ENCODE measurements at places on chromosomes 3 and 15.

DNA sequence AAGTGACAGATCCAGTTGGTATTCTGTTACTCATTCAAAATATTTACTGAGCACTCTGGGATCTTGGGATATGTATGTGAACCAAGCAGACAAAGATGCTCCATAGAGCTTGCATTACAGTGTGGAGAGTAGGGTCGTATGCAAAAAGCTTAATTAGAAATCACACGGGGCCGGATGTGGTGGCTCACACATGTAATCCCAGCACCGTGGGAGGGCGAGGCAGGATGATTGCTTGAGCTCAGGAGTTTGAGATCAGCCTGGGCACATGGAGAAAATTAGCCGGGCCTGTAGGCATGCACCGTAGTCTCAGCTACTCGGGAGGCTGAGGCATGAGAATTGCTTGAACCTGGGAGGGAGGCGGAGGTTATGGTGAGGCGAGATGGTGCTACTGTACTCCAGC lies 68.7 kb upstream of the MB21D2 start:
- DNase-seq, result no peak

DNA sequence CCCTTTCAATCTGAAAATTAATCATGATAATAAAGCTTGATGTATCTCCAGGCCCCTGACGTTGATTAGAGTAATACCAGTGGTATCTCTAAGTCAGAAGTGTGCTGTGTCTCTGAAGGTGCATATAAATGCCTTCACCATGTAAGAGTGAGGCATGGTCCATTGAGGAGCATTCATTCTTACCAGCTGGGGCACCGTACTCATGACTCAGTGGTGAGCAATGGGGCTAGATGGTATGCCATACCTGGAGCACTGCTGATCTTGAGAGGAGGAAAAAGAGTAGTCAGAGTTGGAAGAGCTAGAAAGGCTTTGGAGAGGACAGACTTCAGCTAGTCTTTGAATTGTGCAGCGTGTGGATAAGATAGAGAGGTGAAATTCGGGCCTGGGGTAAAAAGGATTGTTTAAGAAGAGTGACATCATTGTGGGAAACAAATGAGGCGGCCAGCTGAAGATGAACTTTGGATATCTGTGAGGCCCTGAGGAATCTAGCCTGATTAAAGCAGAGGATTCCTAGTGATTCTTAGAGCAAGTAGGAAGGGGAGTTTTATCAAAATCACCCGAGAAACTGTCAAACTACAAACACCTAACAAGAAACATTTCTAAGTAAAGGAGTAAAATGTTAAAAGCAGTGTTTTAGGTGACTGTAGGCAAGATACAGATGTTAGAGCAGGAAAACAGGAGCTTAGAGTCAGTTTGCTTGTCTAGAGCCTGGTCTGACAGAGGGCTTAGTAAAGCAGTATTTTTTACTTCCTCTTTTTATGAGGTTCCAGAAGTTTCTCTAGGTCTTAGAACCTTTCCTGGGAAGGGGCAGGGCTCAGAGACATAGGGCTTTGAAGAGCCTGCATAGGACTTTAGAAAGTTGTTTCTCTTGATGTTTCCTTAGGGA lies 13.6 kb downstream of the TMOD3 start:
- DNase-seq, result no peak

DNA sequence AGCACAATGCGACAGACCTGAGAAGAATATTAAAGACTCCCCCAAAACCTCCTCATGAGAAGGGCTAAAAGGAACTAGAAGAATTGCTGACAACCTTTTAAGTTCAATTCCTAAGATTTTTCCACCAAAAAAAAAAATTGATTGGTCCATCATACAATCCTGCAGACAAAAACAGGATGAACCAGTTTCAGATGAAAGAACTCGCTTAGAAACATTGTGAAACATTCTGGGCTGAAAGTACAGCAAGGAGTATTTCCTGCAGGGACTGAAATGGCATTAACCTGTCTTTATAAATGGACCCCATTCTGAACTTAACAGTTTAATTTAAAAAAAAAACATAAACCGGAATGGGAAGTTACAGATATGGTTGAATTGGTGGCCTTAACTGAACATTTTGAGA lies 96.0 kb upstream of the FAM174B start:
- DNase-seq, result no peak

- no peak for DNase-seq
These were observed 1101.4 kb downstream of the ROBO1 start for GRCh38 chr3:78666470-78666800.

- no peak for DNase-seq
These were observed 18.7 kb downstream of the TRPM1 start for GRCh38 chr15:31082771-31083369.

DNA sequence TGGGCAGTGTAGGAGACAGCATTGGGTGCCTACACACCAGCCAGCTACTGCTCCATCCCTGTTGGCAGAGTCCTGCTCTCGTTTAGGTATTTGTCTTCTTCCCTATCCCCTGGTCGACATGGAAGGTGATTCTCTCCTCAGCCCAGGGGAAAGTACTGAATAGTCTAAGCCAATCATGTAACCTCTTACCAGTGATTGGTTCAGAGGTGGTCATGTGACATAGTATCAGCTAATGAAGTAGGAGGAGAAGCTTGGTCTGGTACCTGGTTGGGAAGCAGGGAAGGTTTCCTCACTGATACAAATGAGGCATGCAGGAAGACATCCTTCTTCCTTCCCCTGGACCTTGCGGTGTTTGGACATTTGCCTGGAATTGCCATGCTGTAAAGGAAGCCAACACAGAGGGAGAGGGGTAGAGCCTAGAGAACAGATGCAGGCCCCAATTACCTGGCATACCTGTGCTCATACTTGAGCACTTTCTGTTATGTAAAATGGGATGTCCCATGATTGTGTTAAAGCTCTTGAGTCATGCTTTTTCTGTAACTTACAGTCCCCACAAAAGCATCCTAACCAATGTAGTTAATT lies 32.7 kb upstream of the RASGRP1 start:
- DNase-seq, result no peak

DNA sequence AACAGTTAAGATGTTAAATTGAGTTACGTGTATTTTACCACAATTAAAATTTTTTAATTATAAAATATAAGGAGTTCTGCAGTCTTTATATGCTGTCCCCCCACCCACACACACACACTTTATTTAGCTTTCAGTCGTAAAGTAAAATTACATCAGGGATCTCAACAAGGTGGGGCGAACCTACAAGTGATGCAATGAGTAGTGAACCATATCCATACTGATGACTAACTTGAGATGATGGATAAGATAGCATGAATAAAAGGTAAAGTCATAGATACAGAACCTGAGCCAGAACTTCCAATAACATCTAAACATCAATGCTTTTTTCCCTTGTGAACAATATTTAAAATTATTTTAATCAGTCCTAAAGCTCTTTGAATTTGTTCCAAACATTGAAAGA lies 77.2 kb downstream of the VPS13C start:
- no peak for DNase-seq

DNA sequence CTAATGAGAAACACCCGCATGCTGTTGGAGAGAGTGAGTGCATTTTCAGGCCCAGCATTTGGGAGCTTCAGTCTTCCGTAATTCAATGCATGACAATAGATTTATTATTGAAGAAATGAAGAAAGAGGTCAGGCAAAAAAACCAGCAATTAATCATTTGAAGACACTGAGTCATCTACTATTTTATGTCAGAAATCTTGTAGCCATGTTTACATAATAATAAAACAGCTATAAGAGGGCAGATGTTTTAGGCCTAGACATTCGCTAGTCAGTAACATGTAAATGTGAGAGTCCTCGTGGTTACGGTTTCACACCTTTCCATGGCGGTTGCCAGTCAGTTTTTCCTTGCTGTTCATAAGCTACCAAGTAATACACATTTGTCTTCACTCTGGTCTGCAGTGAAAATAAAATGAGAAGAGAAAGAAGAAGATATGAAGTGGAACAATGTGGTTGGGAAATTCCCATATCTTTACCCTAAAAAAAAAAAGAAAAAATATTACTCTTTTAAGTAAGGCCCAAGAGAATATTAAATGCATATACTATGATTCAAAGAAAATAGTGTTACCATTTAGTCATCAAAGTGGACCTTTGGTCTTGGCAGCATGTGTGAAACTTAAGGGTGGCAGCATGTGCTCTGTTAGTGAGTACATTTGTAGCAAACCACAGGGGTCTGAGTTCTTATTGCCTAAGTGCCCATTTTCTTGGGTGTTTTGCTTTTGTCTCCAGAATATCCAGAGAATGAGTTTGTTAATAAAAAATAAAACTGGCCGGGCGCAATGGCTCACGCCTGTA lies 140.5 kb upstream of the TBL1XR1 start:
- no peak for DNase-seq

- DNase-seq, result no peak
These were observed 75.7 kb downstream of the EFL1 start for GRCh38 chr15:82186719-82187406.

DNA sequence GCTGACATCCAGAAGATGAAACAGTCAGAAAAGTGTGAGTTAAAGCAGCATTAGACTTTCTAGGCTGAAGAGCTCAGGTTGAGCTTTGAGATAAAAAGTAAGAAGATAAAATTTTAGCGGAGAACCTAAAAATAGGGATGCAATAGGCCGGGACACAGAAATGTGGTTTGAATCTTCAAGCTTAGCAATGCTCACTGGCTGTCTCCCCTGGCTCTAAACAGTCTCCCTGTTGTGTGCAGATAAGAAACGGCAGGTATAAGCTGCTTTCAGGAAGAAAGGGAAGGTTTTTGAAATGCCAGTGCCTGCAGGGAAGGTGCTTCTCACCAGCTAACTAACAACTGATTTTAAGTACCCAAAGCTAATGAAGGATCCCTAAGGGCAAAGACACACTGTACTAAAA lies 718.7 kb upstream of the SGO1 start:
- DNase-seq, result no peak

- no peak for DNase-seq
These were observed 429.4 kb upstream of the PROK2 start for GRCh38 chr3:72214066-72214951.

DNA sequence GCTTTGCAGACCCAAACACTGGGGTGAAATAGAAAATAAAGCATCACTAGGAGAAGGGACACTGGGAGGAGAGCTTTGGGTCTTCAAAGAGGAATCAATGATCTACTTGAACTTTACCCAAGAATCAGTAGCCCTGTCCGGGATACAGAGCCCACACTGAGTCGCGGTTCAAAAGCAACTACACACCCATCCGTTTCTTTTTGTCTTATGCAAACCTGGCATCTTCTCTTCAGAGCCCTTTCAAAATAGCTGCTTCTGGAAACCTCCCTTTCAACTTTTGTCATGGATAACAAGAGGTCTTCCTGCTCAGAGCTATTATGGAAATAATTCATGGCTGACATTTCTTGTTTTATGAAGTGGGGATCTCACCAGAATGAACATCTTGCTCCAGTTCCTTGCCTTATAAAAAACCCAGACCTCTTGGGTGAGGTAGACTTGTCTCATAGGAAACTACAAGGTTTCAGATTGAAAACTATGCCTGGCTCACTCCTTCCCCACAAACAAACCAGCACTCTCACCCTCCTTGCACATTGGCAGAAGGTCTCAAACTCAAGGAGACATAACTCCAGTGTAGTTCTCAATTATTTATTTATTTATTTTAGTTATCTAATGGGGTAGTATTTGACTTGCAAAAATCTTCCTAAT lies 115.1 kb upstream of the ARHGEF3 start:
- no peak for DNase-seq

DNA sequence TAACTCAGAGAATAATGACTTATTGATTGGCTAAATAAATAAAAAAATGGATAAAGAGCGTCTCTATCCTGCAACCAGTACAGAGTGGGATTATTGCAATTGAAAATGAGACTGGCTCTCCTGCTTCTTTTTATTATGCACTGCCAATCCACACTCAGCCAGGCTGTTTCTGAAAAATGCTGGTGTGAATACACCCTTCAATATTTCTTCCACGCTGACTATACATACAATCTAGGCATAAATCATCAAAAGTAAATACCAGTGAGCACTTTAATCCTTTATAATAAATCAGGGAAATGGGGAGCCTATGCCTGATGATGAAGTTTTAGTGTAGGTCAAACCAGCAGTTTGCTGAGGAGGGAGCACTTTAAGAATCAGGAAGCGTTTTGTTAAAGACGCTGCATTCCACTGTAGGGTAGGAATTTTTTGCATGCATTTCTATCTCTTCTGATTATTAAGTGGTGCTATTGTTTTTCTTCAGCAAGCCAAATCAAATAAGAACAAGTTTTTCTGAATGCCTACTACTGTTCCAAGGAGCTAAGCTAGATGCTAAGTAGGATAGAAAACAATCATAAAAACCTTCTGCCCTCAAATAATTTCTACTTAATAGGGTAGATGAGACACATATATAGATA lies 781.5 kb downstream of the TBL1XR1 start:
- no peak for DNase-seq

GRCh38 chr15:82831894-82832600 lies 22.6 kb downstream of the WHAMM start:
- no peak for DNase-seq

GRCh38 chr15:67005294-67005996 lies 60.0 kb upstream of the SMAD3 start:
- DNase-seq, result no peak

DNA sequence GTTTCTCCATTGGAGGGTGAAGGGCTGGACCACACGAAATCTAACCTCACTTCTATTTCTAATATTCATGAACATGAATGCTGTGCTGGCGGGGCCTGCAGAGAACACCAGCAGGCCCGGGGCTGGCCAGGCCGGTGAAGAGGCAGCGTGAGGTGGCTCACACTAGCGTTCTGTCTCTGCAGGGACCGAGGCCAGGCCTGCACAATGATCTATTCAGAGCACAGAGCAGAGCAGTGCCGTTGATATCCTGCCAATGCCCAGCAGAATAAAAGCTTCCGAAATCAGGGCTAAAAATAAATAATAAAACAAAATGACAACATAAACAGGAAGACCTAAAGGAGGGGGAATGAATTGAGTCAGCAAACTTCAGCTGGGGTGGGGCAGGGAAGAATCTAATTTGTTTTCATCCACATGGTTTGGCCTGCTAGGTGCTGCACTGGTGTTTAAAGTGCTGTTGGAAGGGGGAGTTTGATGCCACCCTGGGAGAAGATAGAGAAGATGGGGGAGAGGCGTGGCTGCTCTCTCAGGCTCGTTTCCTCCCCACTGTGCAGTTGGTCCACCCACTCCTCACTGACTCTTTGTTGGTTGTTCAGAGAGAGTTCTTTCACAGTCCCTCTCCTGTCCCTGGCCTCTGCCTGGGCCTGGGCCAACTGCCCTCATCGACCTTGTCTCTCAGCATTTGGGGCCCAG lies 837.1 kb downstream of the AGBL1 start:
- no peak for DNase-seq

GRCh38 chr3:129485721-129486663 lies 42.4 kb upstream of the RHO start:
- no peak for DNase-seq

GRCh38 chr3:51057121-51057520 lies 328.0 kb upstream of the MANF start:
- no peak for DNase-seq

GRCh38 chr3:169213956-169214355 lies 449.6 kb downstream of the MECOM start:
- DNase-seq, result no peak
